ENCODE measurements at places on chromosomes 13 and 19. TPM values are rescaled to one million over a fixed set of nuclear protein-coding genes. Genes with fewer than 3 reads are reported as not detected.

- DNase-seq: no peak
Observed at GRCh38 chr13:106424805-106425204, 110.7 kb downstream of the EFNB2 start.

- no peak for DNase-seq
Observed at GRCh38 chr13:41345914-41346589, 35.0 kb downstream of the NAA16 start.

TSC22D1 gene
- total RNA-seq: 158 TPM

DNA sequence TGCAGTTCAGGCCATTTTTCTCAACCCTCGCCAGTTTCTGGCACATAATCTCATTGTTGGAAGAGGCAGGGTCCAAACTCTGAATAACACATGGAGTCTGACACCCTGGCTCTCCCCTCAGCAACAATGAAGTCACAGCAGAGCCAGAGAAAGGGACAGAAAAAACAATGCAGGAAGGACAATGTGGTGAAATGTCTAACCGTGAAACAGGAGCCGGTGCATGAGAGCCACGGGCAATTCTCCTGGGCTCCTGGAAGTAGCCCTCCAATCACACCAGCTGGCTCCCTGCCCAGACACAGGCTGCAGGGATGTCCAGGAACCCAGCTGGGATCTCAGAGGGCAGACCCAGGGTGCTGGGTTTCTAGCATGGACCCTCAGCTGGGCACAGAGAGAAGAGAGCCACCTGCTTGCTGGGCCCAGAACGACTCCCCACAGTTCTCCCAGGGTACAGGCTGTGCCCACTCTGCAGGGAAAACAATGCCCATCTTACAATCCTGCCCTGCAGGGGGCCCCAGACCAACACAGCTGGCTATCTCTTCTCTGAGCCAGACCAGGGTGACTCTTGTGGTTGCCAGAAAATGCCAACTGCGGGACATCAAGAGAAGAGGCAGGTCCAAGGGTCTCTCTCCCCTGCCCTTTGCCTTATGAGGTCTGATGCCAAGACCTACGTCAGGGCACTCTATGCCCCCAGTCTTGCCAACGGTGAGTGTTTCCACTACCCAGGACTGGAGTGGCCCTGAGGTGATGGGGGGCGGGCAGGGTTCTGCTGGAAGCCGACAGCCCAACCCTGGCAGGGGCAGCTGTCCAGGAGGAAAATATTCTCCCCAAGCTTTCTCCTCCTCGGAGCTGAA lies 64.5 kb downstream of the CEBPG start:
- peak; percentile 42 for DNase-seq

DNA sequence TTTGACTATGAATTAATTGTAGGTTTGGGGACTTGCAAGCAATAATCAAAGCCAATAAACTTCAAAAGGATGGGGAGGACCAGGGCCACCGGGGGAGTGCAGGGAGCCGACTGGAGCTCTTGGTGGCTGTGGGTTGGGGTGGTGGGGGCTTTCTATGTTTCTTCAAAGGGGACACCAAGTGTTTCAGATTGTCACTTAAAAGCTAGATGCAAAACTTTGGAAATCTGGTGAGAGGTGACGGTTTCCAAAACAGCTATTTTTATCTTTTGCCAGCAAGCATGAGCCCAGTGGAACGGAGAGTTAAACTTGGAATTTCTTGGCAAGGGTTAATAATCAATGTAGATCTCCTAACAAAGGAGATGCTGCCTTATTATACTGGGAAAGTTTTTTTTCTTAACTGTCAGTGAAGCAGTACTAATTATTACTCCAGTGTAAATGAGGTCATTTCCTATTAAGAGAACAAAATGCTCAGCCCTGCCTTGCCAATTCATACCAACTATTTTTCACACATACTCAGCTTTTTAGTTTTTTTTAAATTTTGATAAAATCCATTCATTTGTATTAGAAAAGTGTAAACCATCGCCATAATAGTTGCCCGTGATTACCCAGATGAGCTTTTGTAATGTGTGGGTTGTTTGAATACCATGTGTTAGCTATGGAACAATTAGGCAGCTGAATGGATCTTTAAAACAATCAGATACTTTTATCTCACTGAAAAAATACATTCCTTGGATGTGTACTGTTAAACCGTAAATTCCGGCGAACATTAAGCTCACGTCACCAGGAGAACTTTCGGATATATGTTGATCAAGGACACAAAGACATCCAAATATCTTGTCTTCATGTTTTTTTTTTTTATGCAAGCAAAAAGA lies 95.9 kb upstream of the ZNF536 start:
- no peak for DNase-seq

GRCh38 chr19:50419022-50419579 lies 363 bp downstream of the SPIB start:
- no peak for DNase-seq

DNA sequence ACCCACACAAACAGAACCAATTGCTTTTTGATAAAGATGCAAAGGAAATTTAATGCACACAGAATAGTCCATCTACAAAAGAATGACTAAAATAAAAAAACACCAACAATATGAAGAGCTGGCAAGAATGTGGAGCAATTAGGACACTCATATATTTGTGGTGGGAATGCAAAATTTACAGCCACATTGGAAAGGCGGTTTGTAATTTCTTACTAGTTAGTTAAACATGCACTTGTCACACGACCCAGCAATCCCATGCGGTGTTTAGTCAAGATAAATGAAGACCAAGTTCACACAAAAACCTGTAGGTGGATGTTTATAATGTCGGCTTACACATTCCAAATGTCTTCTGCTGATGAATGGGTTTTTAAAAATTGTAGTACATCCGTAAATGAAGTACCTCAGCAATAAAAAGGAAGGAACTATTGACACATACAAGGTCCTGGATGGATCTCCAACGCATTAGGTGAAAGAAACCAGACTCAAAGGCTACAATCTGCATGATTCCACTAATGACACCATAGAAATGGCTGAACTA lies 5.2 kb downstream of the GRTP1 start:
- no peak for DNase-seq

DNA sequence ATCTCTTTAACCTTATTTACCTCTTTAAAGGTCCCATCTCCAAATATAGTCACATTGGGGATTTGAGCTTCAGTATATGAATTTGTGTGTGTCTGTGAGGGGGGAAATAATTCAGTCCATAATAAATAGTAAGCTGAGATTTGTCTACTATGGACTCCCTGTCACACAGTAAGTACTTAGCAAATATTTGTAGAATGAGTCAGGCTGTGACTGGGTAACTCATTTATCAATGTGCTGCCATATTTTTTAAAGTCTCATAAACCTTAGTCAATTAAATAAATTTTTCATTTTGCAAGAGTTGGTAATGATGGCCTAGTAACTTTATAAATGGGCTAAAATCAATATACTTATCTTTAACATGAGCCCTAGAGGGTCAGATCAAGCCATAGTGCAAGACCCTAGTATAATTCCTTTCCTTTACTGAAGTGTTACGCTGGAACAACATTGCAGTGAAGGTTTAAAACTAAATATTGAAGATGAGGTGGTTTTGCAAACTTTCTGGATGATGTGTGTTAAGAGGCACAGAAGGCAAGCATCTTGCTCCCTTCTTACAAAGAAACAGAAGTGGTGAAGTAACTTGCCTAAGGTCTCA lies 305.1 kb downstream of the KCNRG start:
- DNase-seq: no peak

APC2 gene
- total RNA-seq: 0.22 TPM

DNA sequence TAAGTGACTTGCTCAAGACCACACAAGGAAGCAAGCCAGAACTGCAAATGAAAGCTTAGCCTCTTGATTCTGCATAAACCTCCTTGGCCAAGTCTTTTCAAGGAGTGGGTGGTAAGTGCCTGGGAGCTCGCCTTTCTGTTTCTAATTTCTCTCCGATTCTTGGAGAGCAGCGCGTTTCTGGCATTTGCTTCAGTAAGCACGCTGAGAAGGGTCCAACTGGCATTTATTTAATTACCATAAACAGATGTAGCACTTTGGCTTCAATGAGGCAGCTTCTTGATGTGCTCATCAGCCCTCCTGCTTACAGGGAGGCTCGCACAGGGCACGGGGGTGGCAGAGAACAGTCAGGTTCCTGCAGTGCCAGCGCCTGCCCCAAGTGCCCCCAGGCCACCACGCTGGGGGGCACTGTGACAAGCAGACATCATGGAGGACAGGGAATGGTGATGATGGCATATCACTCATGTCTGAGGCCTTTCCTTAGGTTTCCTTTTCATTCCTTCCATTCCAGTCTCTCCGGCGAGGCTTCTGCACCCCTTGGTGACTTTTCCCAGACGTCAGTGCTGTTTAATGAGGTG lies 13.3 kb downstream of the SIAH3 start:
- DNase-seq: no peak

ZNF557 gene
- total RNA-seq: 3.5 TPM

CALM3 gene
- 294 TPM for total RNA-seq

DNA sequence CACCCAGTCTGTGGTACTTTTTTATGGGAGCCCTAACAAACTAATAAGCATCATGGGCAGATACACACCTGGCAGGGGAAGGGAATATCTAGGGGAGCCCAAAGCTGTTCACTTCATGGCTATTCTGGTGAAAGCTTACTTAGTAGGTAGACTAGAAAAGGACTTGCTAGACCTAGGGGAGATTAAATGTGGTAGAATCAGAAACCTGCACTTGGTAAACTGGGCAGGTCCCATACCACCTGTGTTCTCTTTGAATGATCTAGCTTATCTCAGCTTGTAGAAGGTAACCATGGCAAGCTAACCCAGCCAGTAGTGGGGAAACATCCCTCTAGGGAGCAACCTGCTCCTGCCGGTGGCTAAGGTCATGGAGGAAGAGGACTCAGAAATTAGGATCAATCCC lies 113.9 kb upstream of the TMTC4 start:
- DNase-seq: no peak

PGLYRP1 gene
- not detected for total RNA-seq

FKBP8 gene
- total RNA-seq: 153 TPM

SOX21 gene
- not detected for total RNA-seq

GRCh38 chr13:41809962-41810361 lies 150.9 kb downstream of the VWA8 start:
- DNase-seq: no peak

F10 gene
- total RNA-seq: 3.5 TPM

DNA sequence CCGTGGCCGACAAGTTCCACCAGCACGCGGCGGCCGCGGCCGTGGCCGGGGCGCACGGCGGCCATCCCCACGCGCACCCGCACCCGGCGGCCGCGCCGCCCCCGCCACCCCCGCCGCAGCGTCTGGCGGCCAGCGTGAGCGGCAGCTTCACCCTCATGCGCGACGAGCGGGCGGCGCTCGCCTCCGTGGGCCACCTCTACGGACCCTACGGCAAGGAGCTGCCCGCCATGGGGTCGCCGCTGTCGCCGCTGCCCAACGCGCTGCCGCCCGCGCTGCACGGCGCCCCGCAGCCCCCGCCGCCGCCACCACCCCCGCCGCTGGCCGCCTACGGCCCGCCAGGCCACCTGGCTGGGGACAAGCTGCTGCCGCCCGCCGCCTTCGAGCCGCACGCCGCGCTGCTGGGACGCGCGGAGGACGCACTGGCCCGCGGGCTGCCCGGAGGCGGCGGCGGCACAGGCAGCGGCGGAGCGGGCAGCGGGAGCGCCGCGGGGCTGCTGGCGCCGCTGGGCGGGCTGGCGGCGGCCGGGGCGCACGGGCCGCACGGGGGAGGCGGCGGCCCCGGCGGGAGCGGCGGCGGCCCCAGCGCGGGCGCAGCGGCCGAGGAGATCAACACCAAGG lies 821 bp downstream of the ONECUT3 start:
- DNase-seq: no peak

RNF17 gene
- not detected for total RNA-seq

All from left ventricle myocardium inferior (tissue), 1 donor.